ENCODE measurements at places on chromosomes 16 and 17. TPM values are rescaled to one million over a fixed set of nuclear protein-coding genes. Genes with fewer than 3 reads are reported as not detected.

KCNH6 gene
- 1.7 TPM for polyA plus RNA-seq

TBC1D28 gene
- polyA plus RNA-seq: not detected

PMP22 gene
- 129 TPM for polyA plus RNA-seq

KCNJ16 gene
- polyA plus RNA-seq: 78.8 TPM

RND2 gene
- 81.8 TPM for polyA plus RNA-seq

CD68 gene
- 48.9 TPM for polyA plus RNA-seq

MYCBPAP gene
- polyA plus RNA-seq: 5.0 TPM

SCNN1B gene
- 2.8 TPM for polyA plus RNA-seq

PRDM7 gene
- polyA plus RNA-seq: not detected

CRYM gene
- 4.3 TPM for polyA plus RNA-seq

PRAC1 gene
- not detected for polyA plus RNA-seq

HEATR9 gene
- polyA plus RNA-seq: not detected

ZNF469 gene
- polyA plus RNA-seq: 11.1 TPM

CLEC19A gene
- polyA plus RNA-seq: 1.00 TPM

WSCD1 gene
- 63.6 TPM for polyA plus RNA-seq

OR2C1 gene
- 0.48 TPM for polyA plus RNA-seq

RPL27 gene
- polyA plus RNA-seq: 939 TPM

DDX5 gene
- polyA plus RNA-seq: 652 TPM

CLEC3A gene
- polyA plus RNA-seq: 0.26 TPM

CCL4 gene
- 2.7 TPM for polyA plus RNA-seq

SULT1A4 gene
- 4.9 TPM for polyA plus RNA-seq

KIF18B gene
- polyA plus RNA-seq: 7.0 TPM

NDRG4 gene
- 532 TPM for polyA plus RNA-seq

PRSS8 gene
- 1.5 TPM for polyA plus RNA-seq

SLFN12 gene
- polyA plus RNA-seq: 2.9 TPM

ARL5C gene
- polyA plus RNA-seq: 0.48 TPM

ITPRIPL2 gene
- polyA plus RNA-seq: 7.1 TPM

KRTAP3-1 gene
- polyA plus RNA-seq: not detected

TMEM92 gene
- polyA plus RNA-seq: 0.49 TPM

AP2B1 gene
- 287 TPM for polyA plus RNA-seq

CMTM2 gene
- 1.5 TPM for polyA plus RNA-seq

TNS4 gene
- polyA plus RNA-seq: 0.29 TPM

PLXDC1 gene
- polyA plus RNA-seq: 38.6 TPM

RNU2-1 gene
- polyA plus RNA-seq: 1.2 TPM

COX6A2 gene
- polyA plus RNA-seq: 1.0 TPM

GNGT2 gene
- polyA plus RNA-seq: 1.2 TPM

MYADML2 gene
- polyA plus RNA-seq: 2.2 TPM

PITPNM3 gene
- polyA plus RNA-seq: 21.6 TPM

All from spinal cord (tissue), 10 donors.